ENCODE measurements at places on chromosomes 3 and 15.
A peak's percentile ranks its signal among the peaks of the same experiment; 100 is the strongest.

DNA sequence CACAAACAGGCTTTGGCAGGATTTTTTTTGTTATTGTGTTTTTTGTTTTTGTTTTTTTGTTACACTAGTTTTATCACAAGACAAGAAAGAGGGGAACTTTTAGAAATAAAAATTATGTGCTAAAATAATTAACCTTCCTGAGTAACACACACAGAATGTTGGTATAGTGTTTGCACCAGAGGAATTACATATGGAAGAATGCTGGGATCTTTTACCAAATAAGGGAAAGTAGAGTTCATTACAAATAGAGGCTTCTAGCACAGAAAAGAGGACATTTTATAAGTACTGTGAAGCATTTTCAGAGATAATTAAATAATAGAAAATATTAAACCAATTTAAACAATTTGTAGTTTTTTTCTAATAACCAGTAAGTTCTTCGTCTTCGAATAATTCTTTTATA lies 116.0 kb downstream of the IGF1R start:
- no peak for DNase-seq

GRCh38 chr3:141643391-141643790 lies 94.7 kb upstream of the RNF7 start:
- peak; percentile 28 for DNase-seq

DNA sequence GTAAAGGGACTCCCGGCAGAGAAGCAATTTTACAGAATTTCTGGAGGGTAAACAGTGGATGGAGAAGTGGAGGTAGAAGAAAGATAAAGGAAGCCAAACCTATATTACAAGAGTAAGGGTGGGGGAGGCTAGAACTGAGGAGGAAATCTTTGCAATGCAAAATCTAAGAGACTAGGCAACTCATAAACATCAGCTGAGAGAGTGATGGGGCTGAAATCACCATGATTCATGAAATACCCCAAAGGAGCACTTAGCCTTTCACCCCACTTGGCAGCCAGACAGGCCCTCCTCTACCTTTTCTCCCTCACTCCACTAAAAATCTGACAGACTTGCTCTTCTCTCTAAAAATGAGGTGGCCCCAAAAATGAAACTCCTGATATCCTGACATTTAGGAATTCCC lies 19.5 kb upstream of the ZBTB38 start:
- no peak for DNase-seq

DNA sequence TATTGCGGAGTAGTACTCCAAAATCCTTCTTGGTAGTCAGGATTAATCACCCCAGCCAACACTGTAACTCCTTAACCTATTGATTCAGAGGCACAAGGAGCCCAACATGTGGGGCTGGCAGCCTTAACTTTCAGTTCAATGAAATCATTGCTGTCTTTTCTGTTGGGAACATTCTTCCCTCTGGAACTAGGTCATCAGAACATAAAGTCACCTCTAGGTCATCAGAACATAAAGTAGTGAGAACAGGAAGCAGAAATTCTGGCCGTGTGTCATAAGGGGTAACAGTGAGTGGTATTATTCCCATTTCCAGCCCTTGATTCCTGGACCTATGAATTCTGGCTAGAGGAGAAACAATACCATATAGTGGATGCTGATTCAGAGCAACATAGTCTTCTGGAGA lies 71.5 kb upstream of the TNIK start:
- no peak for DNase-seq

- no peak for DNase-seq
Measured at GRCh38 chr3:195101927-195102608, 168.9 kb downstream of the XXYLT1 start.

DNA sequence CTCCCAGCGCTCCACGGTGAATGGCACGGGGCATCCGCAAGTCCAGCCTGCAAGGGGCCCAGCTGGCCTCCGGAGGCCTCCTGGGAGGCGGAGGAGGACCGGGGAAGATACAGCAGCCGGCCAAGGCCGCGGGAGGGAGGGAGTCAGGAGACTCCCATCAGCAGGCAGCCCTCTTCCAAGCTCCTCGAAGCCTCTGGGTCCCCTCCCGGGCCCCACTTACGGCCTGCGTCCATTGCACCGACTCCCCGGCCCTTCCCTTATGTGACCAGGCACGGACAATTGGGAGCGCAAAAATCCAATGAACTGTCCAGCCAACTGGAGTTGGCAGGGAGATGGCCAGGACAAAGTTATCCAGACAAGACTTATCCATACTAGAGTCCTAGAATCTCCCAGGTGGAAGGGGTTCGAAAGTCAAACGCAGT lies 668 bp downstream of the MFGE8 start:
- peak; percentile 50 for DNase-seq

DNA sequence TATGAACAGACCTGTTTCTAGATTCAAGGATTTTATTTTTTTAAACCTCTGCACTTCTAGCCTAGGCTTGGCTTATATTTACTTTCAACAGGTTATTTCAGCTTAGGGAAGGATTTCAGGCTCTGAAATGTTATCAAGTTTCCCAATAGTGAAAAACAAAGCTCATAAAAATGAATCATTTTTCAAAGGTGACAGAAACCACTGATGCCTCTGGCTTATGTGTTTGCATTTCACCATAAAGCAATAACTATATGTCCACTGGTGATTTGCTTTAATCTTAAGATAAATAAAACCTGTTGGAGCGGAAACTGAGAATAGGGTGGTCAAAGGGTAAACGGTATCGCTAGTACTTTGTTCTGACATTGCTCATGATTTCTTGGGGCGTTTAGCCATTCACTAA lies 141.2 kb upstream of the LRIG1 start:
- DNase-seq, result no peak

DNA sequence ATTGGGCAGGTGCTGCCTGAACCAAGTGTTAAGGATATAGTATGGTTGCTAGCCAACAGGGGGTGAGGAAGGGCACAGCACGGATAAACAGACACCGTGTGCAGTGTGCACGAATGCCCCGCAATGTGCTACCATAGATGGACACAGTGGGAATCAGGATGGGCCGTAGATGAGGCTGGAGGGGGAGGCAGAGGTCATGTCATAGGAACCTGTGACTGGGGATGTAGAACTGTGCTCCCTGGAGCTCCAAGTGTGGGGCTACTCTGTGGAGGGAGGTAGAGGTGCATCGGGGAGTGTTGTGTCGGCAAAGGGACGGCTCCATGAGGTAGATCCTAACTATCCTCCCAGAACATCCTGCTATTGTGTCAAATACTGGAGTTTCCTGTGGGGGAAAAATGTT lies 102.5 kb downstream of the TNIK start:
- DNase-seq, result no peak

- DNase-seq, result no peak
Measured at GRCh38 chr3:115281697-115282675, 134.9 kb upstream of the ZBTB20 start.

DNA sequence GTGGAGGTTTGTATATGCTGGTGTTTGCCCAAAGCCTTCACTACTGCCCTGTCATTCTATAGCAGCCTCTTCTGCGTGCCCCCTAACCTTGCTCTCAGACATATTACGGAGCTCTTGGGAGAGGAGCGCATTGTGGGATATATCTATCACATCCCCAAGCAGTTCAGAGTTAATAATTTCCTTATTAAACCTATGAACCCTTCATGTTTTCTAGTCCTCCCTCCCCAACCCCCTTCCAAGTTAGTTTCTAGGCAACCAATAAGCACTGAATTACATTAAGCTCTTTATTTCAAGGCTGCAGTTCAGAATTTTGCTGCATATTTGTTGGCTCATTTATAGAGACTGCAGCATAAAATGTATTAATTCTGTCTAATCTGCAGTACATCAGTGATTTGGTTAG lies 57.3 kb upstream of the GRM7 start:
- DNase-seq, result no peak

DNA sequence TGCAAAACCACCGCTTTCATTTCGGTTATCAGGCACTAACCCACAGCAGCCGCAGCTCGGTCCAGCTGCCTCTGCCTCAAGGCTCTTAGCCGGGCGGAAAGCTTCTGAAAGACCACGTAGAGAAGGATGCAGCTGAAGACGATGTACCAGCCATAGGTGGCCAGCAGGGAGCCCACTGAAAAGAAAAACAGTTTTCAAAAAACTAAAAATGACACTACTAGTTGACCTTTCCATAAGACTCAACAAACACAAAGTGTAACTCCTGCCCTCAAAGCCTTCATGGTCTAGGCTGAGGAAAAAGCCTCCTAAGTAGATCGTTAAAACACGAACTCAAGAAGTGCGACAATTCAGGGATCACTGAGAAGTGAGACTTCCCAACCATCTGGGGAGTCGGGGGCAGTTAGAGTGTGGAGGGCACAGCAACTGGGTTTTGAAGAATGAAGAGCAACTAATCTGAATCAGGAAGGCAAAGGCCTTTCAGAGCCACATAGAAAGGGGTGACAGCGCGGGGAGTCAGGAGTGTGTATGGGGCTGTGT lies 716 bp downstream of the SELENOS start:
- peak; percentile 61 for DNase-seq

DNA sequence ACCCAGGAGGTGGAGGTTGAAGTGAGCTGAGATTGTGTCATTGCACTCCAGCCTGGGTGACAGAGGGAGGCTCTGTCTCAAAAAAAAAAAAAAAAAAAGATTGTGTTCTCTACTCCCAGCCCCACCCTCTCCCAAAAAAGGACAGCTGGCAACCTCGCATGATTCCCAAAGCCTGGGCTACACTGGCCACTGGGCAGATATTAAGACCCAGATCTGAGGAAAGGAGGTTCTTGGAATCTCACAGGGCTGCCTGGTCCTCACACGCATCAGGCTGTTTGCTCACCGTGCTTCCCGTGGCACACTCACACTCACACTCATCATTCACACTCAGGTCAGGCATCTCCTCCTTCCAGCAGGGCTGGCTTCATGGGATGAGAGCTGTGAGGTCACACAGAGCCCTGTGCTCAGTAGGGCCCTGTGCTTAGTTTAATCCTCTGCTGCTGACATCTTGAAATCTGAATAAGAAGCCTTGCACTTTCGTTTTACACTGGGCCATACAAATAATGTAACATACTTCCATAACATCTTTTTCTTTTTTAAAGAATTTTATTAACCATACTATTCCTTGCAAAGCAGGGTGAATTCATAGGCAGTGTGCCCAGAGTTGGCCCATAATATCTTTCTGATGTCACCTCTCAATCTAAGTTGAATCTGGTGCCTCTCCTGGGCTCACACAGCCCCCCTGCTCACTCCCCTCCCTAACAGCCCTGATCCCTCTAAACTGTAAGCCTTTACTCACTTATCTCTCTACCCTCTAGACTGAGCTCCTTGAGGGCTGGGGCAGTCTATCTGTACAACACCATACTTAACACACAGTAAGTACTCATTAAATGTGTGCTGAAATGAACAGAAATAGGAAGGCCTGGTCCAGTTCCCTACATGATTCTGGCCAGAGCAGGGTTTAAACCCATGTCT lies 50.2 kb upstream of the C15orf39 start:
- DNase-seq, result no peak

DNA sequence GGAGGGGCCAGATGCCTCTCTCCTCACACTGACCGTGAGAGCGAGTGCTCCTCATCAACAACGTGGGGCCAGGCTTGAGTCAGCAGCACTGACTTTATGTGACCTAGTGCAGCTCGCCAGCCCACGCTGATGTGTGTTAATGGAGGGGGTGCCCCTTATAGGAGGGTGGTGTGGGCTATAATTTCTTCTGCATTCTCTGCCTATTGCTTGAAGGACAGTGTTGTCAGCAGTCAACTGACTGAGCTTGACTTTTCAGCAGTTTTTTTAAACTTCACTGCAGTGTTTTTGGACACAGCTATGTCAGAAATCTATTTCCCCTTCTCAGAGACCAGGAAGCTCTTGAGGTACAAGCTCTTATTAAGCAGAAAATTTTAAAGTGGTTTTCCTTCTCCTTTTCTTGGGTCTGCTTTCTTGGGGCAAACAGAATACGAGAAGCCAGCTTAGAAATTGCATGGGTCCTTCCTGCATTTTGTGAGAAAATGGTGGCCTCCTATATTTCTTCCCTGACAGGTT lies 304.8 kb upstream of the CTDSPL start:
- DNase-seq, result no peak

- peak; percentile 78 for DNase-seq
Measured at GRCh38 chr15:67927501-67928168, 87.8 kb upstream of the RNU6-1 start.

- DNase-seq, result no peak
Measured at GRCh38 chr3:127485396-127486170, 105.0 kb downstream of the TPRA1 start.

GRCh38 chr15:95624100-95624499 lies 706.4 kb upstream of the NR2F2 start:
- DNase-seq, result no peak

- DNase-seq, result no peak
Measured at GRCh38 chr3:188711881-188712247, 459.9 kb upstream of the TPRG1 start.

DNA sequence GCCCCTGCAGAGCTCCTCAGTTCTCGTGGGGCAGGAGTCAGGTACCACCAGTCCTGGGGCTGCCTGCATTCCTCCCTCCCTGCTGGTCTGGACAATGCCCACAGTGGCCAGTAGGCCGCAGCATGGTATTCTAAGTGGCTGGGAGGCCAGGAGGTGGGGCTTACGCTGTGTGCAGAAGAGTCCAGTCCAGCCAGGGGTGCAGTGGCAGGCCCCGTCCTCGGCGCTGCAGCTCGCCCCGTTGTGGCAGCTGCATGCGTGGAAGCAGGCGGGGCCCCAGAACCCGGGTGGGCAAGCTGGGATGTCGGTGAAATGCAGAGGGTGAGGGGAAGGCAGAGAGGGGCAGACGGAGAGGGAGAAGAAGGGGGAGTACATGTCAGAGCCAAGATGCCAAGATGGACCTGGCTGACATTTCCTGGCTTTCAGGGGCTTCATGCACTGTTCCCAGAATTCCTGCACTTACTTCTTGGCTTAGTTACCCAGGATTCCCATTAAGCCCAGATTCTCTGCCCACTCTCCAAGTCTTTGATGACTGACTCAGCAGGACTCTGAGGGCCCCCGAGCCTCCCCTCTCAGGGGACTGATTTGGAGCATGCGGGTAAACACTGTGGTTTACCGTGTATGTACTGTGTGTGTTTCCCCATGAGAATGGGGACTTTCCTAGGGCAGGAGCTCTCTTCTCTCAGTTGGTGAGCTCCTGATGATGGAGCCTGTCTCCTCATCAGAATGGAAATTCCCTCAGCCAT lies 47.5 kb downstream of the RAB11A start:
- peak; percentile 82 for DNase-seq

DNA sequence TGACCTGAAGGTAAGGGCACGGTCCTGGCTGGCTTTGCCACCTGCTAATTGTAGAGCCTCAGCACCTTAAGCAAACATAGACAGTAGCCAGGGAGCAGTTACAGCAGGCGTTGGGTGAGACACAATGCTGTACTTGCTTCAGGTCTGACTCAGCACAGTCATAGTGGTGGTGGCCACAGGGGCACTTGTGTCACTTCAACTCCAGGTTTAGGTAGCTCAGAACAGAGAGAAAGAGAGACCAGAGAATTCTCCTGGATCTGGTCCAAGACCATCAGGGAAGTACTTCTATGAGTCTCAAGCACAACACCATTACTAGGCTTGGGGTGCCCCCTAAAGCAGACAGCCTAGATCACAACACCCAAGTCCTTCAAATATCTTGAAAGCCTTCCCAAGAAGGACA lies 204.4 kb downstream of the OTOL1 start:
- peak; percentile 69 for DNase-seq

DNA sequence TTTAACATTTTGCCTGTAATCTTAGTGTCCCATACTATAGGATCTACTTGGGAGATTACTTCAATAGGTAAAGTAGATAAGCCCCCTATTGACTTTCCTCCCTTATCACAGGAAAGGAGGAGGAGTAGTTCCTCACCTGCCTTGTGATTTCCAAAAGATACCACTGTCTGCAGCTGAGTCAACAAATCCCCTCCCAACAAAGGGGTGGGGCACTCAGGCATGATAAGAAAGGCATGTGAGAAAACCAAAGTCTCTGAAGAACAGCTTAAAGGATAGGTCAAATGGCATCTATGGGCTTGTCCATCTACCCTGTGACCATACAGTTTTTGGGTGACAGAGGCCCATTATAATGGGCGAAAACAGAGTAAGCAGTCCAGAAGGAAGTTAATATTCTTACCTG lies 71.3 kb upstream of the WNT7A start:
- DNase-seq, result peak; percentile 96

Data from mesendoderm (in vitro differentiated cells).